ENCODE measurements at places on chromosomes 3 and 15.

- peak; percentile 1 for DNase-seq
These were observed 17.5 kb upstream of the FANCD2 start for GRCh38 chr3:10008588-10009344.

DNA sequence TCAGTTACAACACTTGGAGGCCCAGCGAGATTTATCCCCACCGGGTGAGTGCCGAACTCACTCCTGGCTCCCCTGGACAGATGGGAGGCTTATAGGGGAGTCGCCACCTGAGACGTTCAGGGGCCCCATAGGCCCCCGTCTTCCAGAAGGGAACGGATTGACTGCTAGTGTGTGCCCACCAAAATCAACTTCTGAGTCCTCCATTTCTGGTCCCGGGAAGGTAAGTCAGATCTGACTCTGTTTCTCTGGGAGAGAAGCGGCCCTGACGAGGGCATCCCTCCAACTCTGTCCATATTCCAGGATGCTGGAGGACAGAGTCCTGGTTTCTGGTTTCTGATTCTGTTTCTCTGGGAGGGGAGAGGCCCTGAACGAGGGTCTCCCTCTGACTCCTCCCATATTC, 44.3 kb downstream of the ZBTB11 start:
- no peak for DNase-seq

DNA sequence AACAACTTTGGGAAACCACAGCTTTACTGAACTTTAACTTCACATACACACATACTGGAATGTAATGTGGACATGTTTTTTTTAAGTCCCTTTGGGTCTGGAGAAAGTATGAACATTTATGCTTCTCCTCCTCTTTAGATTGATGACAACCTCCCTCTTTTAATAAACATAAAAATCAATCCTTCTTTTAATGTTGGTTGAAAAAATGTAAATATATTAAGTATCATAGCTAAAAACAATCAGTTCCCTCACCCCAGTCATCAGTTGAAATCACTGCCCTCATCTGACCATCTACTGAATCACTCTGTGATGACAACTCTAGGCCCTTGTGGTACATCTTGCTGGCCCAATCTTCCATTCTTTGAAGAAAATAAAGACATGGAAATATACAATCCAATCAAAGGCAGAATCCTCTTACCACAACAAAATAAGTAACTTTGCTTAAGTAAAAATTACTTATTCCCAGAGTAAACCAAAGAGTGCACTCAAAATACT, 6.4 kb downstream of the AAGAB start:
- DNase-seq = no peak

- no peak for DNase-seq
These were observed 47.2 kb downstream of the NMNAT3 start for GRCh38 chr3:139630542-139630941.

DNA sequence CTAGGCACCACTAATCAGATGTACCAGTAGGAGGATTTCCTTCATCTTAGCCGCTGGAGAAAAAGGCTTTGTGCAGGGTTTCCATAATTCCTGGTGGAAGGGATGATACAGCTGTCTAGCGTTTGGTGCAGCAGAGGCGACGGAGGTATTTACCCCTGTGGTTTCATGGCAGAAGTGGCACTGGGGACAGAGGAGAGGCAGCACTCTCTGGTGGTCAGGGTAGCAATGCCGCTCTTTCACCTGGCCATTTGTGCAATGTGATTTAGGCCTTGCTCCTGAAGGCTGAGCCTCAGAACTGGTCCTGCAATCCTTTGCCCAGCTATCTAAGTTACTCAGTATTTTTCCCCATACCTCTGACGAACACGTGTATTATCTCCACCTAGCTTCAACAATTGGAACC, 47.1 kb upstream of the BNIP2 start:
- no peak for DNase-seq

GRCh38 chr15:73265536-73266153, 103.1 kb downstream of the HCN4 start:
- DNase-seq = peak; percentile 29

DNA sequence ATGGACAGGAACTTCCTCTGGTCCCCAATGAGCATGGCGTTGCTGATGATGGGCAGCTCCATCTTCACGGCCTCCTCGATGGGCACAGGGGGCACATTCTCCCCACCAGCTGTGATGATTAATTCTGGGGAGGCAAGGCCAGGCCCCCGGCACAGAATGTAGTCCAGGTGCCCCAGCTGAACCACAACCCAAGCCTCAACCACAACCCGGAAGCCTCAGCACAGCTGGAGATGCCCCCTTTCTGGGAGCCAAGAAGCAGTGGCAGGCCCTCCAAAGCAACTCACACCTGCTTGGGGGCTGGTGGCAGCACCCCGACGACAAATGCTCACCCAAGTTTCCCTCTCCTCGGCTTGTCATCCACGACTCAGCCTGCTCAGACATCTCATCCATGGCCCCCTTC, 25.2 kb downstream of the IDH3A start:
- no peak for DNase-seq

DNA sequence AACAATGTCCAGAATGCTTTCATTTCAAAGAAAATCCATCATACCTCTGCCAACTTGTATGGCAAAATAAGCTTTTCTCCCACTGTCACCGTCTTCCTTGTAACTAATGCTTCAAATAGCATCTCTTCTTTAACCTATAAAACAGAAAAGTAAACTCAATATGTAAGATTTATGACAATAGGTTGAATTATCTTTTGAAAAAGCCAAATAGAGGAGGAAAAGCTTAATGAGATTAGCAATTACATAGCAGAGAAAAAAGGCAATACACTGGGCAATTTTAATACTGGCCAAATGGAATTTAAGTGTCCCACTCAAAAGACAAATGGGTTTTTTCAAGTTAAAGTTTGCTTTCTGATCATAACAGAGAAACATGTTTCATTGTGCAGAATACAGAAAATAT, 118.1 kb downstream of the MYO9A start:
- DNase-seq = no peak

DNA sequence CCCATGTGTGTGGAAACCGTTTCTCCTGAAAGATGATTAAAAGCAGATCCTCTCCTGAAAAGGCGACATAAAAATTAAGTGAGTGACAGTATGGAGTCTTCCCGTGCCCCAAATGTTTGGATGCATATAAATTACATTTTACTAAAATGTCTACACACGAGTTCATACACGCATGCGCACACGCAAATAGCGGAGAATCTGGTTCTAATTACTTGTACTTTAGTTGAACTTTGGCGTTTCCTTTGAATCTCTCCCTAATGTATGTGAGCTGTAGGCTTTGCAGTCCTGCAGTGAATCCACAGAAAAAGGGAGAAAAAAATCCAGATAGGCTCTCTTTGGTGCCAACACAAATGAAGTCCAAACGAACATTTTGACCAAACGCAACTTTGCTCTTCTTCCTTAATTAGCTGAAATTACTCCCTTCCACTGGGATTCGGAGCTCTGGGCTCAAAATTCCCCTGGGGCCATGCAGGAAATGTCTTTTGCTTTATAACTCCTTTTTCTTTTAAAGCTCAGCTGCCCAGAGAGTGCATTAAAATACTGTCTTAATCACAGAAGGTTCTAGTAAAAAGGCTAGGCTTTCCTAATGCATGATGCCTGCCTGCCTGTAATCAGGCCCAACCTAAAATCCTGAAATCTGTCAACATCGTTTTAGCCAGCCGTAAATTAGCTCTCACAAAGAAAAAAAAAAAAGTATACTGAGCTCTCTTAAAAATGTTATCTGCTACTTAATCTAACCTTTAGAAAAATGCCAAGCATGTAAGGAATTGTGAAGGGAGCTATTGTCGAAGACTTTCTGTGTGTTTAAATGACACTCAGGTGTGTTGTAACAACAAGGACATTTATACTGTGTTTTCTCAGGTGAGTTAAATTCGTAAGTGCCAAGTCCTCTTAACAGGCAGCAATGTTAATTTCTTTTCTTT, 26.2 kb downstream of the RARB start:
- DNase-seq = no peak

DNA sequence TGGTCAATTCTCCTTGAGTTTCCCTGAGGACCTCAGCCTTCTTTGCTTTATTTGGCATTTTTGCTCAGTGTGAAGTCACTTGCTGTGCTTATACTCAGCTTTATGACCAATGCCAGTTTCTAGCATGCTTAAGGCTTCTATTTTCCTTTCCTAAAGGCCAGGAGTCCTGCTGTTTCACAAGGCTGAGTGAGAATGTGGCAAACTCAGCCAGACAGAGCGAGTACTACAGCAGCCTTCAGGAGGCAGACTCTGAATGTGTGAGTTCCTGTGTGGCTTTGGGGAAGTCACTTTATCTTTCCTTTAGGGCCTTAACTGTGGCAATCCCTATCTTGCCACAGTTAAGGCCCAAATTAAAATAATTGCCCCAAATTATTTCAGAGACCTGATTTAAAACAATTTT, 213.2 kb upstream of the MRPL3 start:
- no peak for DNase-seq

DNA sequence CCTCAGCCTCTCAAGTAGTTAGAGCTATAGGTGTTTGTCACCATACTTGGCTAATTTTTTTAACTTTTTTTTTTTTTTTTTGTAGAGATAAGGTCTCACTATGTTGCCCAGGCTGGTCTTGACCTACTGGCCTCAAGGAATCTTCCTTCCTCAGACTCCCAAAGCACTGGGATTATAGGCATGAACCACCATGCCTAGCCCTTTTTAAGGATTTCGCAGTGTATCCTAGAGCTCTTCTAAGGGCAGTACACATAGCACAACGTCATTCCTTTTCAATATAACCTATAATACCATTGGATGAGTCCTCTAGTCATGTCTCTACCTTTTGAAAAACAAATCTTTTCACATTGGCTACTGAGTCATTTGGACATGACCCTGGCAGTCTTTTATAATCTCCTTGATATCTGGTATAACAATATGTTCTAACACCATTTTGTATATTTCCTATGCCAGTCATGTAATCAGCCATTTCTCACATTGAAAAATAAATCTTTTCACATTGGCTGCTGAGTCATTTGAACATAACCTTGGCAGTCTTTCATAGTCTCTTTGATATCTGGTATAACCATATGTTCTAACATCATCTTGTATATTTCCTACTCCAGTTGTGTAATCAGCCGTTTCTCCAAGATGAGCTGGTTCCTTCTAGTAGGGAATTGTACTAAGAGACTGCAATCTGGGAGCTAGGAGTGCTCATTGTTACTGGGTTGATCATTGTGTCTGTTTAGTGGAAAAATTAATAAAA, 944.7 kb downstream of the MCTP2 start:
- DNase-seq = no peak

- no peak for DNase-seq
These were observed 205.2 kb upstream of the SATB1 start for GRCh38 chr3:18630295-18630694.

DNA sequence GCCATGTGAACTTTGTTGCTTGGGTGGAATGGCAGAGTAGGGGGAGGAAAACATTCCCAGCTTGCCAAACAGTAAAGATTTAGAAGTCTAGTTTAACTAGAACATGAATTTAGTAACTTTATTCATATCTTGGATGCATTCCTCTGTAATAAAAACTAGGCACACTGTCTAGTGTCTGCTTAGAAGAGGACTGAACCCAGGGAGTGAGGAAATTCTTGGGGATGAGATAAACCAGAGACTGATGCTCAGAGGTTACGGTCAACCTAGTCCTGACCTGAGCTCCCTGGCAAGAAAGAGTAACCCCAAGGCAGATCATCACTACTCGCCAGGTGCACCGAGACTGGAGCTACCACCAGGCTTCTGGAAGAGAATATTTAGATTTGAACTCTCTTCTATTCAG, 58.2 kb downstream of the SNRK start:
- no peak for DNase-seq

DNA sequence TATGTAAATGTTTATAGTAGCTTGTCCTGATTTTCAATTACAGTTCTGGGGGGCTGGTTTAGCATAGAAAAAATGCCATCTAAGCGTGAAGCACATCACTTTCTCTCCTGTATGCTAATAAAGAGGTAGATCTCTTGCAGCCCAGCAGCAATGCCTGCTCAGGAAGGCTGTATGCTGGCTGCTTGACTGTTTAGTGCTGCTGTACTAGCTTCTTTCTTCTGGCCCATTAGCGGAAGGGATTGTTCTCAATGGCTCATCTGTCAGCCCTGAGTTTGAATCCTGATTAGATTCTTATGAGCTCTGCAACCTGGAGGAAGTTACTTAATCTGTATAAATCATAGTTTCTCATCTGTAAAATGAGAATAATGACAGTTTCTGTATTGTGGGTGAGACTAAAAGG, 478.9 kb downstream of the ERC2 start:
- DNase-seq = no peak

DNA sequence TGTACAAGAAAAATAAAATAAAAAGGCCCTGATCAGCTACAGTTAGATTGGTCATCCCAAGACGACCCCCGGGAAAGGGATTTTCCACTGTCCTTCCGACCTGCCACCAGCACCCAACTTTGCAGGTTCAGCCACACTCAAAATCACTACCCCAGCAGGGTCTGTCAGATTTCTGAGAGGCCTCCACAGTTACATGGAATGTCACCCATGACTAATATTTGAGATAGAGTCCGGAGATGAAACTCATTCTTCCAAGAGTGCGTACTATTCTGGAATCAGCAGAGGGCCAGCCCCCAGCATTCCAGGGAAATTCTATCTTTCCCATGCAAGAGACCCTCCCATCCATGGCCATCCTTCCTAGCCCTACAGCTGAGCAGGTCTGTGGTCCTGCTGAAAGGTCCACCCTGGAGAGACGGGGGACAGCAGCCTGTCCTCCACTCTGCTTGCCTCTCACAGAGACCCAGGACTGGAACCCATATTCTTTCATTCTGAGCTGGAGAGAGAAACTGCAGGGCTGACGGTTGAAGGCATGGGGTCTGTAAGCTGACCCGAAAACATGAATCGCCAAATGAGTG, 5.8 kb downstream of the LIPC start:
- no peak for DNase-seq

DNA sequence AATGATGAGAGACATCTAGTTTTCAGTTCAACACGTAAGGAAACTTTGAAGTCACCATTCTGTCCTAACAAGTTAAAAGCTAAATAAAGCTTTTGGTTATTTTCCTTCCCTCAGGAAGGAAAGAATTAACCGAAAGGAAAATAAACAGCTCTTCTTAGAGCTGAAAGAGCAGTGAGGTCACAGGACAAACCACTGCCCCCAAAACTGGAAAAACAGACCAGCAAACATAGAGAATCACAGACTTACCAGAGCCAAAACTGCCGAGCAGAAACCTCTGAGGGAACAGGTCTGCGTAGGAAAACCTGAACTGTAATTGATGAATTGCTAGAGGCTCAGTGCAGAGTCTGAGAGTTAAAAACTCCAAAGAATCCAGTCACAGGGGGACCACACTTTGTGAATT, 14.7 kb downstream of the USP50 start:
- no peak for DNase-seq

GRCh38 chr3:64196236-64196929, 28.9 kb downstream of the PRICKLE2 start:
- no peak for DNase-seq

- no peak for DNase-seq
These were observed 163.6 kb downstream of the CTNNB1 start for GRCh38 chr3:41362638-41363559.

DNA sequence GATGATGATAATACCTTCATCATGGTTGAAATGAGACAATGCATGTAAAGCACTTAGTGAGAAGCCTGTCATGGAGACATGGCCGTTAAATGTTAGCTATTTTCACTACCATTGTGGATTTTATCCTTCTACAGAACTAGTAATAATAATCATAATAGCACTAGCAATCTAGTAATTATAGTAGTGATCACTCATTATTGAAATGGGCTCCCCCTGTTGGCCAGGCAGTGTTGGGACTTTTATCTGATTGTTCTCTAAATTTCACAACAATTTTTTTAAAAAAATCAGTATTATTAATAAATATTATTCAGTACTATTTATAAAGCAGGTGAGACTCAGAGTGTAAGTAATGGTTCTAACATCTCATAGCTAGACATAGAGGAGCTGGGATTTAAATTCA, 396.3 kb downstream of the IL5RA start:
- no peak for DNase-seq

GRCh38 chr3:161822291-161822690, 325.7 kb downstream of the OTOL1 start:
- peak; percentile 19 for DNase-seq
